ENCODE measurements at places on chromosomes 2 and 18.
A peak's percentile ranks its signal among the peaks of the same experiment; 100 is the strongest.

- DNase-seq = no peak
Observed at GRCh38 chr2:232870766-232871371, 805 bp downstream of the SNORC start.

DNA sequence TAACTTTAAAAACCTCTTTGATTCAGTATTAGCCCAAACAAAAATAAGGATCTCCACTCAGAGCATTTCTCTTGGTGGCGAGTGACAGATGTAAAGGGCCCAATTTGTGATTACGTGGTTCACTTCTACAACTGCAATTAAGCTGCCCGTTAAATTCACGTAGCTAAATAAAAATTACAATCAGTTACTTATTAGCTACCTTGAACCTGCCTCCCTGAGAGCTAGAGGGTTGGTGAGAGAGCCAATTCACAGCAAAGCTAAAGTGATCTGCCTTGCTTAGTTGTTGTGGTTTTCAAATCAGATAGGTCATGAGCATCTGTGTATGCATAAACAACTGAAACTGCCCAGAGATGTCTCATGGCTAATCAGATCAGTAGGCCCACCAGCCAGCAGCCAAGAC, 156.7 kb downstream of the RNF152 start:
- no peak for DNase-seq

DNA sequence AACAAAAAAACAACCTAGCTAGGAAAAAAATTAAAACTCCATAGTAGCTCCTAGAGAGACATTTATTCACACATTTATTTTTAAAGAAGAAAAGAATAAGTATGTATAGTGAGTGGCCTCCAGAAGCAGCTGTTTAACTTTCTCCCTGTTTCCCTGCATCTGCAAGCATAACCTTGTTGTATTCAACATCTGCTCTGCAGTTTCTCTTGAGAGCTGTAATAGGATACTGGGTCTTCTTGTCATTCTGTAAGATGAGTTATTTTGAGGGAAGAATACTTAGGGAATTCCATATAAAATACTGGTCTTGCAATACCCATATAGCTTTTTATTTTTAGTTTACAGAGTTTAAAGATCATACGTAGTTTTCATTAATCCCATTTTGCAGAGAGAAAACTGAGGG, 246.6 kb downstream of the LRRTM1 start:
- no peak for DNase-seq

DNA sequence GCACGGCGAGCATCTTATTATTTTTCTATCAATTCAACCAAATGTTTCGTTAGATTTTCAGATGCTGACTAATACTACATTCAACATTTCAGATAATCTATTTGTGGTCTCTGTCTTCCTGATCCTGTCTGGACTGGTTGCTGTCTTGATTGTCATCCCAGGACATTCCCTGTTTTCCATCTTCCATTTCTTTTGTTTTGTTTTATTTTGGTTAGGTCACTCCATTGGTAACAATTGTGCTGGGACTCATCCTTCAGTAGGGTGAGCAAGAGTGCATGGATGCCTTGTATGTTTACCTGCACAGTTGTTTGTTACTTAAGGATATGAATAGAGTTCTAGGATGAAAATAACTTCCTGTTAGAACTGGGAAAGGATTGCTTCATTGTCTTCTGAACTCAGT, 55.9 kb upstream of the ACYP2 start:
- DNase-seq = no peak

- no peak for DNase-seq
Observed at GRCh38 chr2:133943108-133943507, 310.8 kb upstream of the MGAT5 start.

DNA sequence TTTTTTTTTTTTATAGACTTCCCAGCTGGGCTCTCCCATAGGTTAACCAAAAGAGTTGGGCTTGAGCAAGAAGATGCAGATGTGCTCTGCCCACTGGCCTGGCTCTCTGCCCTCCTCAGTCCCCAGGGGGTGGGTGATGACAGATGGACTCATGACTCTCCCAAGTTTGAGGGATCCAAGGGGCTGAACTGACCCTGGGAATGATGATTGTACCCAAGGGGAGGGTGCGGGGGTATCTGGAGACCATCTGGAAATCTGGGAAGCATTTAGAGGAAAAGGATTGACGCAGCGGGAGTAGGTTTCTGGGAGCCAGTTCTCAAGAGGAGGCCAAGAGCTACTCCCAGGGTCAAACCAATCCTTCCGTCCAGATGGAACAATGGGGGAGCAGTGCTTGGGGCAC, 330.8 kb downstream of the CYP26B1 start:
- DNase-seq = no peak

DNA sequence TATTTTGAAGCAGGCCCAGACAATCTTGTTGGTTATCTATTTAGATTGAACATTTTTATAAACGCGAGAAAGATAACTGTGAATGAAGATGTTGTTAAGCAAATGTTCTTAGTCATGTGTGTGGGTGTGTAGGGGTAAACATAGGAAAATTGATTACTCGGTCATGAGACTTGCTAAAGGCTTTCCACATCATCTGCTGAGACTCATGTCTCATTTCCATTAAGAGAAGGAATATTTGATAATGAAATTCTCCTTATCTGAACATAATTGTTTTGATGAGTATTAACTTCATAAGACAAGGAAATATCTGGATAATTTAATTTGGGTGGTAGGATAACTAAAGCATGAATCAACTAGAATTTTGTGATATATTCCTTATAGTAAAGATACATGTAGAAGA, 19.7 kb downstream of the CCDC102B start:
- DNase-seq = no peak

- DNase-seq = no peak
Observed at GRCh38 chr2:22209545-22209944, 1085.8 kb downstream of the TDRD15 start.

DNA sequence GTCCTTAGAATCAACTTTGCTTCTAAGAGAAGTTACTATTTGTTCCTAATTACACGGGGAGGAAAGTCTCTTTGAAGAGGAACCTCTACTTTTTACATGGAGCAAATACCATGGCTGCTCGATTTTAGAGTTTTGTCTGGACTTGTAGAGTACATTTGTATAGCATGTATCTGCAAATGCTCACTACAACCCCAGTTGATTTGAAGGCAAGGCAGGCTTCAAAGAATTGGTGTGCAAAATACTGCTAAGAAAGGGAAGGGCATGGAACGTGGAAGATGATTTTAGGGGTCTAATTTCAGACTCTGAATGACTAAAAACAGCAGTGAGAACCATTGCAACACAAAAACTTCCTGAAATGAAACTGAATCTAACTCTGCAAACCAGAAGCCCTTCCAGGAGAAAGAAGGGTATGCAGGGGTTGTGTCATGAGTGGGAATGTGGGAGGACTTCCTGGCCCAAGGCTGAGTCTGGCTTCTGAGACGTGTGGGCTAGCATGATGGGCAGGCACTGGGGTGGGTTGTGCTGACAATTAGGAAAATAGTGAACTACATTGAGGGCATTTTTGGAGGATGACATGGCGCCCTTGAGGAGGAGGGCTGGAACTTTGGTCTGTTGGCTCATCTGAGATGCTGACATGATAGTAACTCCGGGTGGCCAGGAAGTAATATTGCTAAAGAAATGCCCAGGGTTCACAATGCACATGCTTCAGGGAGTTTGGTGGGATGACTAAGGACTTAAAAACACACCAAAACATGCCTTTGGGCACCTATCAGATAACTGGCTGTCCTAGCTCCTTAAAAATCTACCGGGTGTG, 18.9 kb upstream of the IL1R2 start:
- peak; percentile 81 for DNase-seq

- no peak for DNase-seq
Observed at GRCh38 chr2:573805-574392, 103.3 kb downstream of the TMEM18 start.

- DNase-seq = no peak
Observed at GRCh38 chr2:36059691-36060090, 295.9 kb upstream of the CRIM1 start.

DNA sequence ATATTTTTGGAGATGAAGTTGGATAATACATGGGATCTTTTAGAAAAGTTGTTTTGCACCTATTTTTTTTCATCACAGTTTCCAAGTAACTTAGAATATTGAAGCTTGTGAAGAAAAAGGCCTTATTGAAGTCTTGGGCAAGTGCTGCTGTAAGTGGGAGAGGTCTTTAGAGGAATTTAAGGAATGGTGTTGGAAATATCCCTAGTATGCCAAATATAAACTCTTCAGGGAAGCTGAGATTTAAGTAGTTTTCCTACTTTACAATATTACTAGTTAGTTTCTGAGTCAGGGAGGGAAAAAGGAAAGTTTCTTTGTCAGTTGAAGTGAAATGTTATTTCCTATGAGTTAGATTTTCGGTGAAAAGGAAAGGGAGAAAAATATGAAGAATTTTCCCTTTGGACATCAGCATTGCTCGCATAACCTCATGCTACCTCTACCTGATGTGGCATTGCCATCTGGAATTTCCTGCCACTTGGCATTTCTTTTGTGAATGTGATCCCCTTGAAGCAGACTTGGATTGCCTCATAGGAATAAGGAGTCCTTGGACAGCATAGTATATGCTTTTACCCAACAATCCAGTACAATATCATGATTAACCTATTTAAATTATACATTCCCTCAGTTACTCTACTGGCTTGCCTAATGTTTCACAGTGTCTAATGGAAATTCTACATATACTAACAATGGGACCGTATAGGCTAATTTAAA, 12.1 kb downstream of the PLEKHH2 start:
- DNase-seq = no peak

DNA sequence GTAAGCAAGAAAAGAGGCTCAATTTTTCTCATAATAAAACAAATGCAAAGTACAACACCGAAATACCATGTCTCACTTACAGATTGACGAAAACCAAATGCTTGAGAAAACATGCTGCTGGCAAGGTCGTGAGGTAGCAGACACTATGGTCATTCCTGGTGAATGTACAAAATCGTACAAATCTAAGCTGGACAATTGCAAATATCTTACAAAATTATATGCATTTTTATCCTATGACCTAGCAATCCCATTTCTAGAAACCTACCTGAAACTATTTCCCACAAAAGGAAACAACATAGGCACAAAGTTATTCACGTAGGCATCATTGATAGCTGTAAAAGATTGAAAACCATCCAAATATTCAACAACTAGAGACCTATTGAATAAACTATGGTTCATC, 54.0 kb downstream of the SCG2 start:
- no peak for DNase-seq

DNA sequence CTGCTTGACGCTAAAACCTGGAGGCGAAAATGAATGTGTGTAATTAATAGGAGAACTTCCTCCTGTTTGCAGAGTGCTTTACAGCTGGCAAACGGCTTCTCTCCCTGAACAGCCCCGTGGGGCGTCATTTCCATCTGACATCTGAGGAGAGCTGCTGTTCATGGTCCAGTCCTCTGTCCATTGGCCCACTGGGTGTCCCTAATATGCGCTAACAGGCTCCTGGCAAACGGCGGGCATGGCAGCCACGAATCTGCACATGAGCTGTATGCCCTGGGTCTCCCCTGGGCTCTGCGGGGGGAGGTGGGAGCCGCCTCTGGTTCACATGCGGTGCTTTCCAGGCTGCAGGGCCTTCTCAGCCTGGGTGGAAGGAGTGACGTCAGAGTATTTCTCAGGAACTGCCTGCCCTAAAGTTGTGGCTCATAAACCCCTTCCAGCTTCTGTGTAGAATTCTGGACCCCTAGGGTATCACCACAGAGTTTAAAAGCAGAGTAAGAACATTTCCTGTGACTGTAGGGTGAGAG, 73.2 kb downstream of the LRRFIP1 start:
- no peak for DNase-seq

GRCh38 chr2:49553658-49554057, 399.3 kb upstream of the FSHR start:
- no peak for DNase-seq

- no peak for DNase-seq
Observed at GRCh38 chr2:217433522-217433921, 569.3 kb downstream of the TNS1 start.

GRCh38 chr2:239593455-239593854, 192.6 kb upstream of the HDAC4 start:
- DNase-seq = no peak

DNA sequence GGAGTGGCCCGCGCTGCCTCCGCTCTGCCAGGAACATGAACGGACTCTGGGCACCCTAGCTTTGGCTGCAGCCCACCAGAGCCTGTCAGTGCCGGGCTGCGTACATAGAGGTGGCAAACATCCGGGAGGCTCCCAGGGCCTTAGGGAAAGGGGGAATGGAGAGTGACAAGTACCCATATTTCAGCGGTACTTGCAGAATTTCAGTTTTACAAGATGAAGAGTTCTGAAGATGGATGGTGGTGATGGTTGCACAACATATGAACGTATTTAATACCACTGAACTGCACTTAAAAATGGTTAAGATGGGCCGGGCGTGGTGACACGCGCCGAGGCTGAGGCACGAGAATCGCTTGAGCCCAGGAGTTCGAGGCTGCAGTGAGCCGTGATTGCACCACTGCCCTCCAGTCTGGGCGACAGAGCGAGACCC, 873 bp downstream of the MTHFD2 start:
- DNase-seq = no peak

All from GM04503 (cell line).